ENCODE measurements at places on chromosomes 1 and 21.

- peak; percentile 35 for DNase-seq
These were observed 12.4 kb downstream of the RNF220 start for GRCh38 chr1:44417351-44418021.

DNA sequence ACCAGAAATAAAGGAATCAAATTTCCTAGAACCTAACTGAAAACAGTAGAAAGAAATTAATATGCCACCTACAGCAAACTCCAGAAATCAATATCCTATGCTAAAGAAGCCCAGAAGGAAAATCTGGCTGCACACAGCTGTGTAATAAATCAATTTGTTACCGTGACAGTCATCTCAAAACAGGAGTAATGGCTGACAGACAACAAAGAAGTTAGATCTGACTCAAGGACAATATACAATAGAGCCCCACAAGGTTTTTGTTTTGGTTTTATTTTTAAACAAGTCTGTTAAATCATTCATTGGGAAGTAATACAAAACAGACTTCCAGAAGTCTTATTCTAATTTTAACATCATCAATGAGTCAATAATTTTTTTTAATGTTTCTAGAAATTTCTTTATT lies 168.4 kb downstream of the RERE start:
- no peak for DNase-seq

DNA sequence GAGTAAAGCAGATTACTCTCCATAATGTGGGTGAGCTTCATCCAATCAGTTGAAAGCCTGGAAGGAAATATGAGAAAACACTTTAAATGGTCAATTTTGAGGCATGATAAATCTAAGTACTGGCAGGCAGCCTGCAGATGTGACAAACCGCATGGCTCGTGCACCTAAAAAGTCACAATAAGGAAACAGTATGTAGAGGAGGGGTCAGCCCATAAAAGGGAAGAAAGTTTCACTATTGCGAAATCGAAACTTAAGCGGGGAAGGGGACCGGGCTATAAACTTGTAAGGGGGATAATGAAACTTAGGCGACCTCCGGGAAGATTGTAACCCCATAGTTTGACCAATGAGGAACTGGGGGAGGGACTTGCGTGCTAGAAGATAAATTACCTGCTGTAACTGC lies 109.8 kb downstream of the PLPPR4 start:
- DNase-seq, result peak; percentile 22

- DNase-seq, result no peak
These were observed 40.4 kb upstream of the LRRN2 start for GRCh38 chr1:204725821-204726448.

GRCh38 chr1:55695552-55695951 lies 480.4 kb upstream of the USP24 start:
- DNase-seq, result no peak

DNA sequence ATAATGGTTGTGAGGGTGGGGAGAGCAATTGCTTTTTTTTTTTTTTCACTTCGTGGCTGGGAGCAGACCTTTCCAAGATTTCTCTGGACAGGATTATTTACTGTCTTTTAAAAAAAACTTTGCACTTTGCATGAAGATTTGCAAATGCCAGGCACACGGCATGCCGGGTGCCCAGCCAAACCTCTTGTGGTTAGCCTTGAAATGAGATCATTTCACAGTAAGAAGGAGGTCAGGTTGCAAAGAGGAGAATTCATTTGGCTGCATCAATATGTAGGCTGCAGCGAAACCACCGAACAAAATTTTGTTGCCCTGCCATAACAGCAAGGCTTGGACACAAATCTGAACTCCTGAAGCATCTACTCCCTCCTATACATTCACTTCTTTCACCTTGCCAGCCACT lies 36.5 kb upstream of the KCND3 start:
- DNase-seq, result no peak

- no peak for DNase-seq
These were observed 2.8 kb upstream of the EFCAB14 start for GRCh38 chr1:46721686-46722205.

GRCh38 chr1:41802532-41803501 lies 115.9 kb downstream of the HIVEP3 start:
- DNase-seq, result peak; percentile 97

DNA sequence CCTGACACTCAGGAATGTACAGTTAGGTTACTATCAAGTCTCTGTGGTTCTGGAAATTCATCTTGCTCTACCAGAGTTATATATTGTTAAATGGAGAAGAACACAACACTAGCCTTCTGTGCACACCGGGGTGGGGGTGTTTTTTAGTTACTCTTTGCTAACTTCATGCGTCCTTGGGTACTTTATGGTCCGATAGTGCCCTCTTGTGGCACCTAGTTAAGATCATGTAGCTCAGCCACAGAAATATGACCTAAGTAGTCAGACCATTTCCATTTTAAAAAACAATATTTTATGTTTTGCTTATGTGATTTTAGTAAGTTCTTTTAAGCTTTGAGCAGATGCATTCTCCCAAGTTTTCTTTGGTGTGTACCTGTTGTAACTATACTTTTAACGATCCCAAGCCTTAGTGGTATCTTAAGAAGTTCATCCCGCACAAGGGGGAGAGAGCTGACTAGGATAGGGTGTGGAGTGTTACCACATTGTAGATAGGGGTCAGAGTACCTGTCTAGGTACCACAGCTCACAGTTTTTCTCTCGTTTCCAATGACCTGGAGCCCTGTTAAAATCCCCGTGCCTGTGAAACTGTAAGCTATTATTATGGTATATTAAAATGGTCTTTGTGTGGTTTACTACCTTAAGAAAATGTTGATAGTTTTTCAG lies 20.6 kb upstream of the SH3D21 start:
- peak; percentile 78 for DNase-seq

DNA sequence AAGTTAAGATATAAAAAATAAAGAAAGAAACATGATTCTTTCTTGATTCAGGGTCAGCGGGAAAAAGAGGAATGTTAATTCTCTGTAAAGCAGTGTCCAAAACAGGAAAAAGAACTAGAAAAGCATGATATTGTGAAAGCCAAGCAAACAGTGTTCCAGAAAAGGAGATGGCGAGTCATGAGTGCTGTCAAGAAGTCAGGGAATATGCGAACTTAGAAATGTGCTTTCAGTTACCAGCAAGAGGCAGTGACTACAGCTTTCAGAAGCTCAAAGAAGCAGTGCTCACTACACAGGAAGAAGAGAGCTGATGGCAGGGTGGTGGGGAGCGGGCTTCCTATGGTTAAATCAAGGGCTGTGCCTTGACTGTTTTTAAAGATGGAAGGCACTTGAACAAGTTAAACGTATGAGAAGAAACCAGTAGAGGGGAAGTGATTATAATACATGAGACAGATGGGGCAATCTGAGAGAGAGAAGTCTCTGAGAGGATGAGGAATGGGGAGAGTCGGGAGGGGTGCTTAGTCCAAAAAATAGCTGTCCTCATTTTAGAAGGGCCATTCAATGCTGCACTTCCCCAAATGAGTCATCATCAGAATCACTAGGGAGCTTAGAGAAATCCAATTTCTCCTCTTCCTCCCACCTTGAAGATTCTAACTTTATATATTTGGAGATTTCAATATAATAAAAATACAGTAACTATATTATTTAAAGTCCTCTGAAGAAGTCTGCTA lies 90.4 kb downstream of the KCNK1 start:
- no peak for DNase-seq

GRCh38 chr1:17696417-17697301 lies 58.5 kb upstream of the ACTL8 start:
- no peak for DNase-seq

DNA sequence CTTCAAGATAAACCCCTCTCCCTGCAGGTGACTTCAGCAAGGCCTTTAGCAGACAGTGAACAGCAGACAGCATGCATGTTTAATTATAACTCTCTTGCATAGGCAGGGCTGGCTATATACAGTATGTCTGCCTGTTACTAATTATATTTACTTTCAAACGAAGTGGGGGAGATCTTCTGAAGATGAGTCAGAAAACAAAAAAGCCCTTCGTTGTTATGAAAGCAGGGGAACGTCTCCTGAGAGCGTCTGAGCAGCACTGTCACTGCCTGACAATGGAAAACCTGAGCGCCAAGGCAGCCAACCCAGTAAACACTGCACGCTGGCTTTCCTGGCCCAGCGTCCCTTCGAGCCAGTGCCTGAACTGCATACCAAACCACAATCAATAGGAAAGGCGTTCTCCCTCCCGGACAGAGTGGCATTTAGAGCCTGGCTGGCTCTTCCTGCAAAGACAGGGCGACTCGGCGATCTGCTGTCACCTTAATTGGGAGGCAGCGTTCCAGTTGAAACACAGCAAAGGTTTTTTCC lies 54.1 kb downstream of the TOMM20 start:
- no peak for DNase-seq

GRCh38 chr1:61638296-61638695 lies 86.6 kb downstream of the TM2D1 start:
- DNase-seq, result no peak

GRCh38 chr1:153288634-153289275 lies 24.0 kb downstream of the PGLYRP3 start:
- DNase-seq, result no peak

GRCh38 chr1:41950820-41951219 lies 32.1 kb upstream of the HIVEP3 start:
- DNase-seq, result no peak

DNA sequence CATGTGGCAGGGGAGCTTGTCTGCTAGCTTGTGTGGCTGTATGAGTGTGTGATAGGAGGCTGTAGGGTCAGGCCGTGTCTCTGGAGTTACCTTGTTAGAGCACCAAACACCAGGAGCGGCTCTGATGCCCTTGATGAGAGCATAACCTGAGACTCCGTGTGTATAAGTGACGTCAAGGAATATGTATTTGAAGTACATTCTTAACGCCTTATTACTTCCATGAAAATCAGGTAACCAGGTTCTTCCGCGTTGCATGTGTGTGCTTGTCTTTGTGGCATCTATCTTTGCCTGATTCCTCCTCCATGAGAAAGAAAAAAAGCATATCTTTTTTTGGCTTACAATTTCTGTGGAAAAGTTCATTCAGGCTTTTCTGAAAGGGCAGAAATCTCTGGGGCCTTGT lies 4.6 kb downstream of the OLFML3 start:
- no peak for DNase-seq

GRCh38 chr1:165545974-165546373 lies 2.2 kb downstream of the LRRC52 start:
- no peak for DNase-seq

GRCh38 chr1:74763807-74764206 lies 30.9 kb downstream of the TYW3 start:
- no peak for DNase-seq

GRCh38 chr1:156583821-156584622 lies 4.5 kb downstream of the TTC24 start:
- DNase-seq, result peak; percentile 86

GRCh38 chr1:20143734-20144565 lies 4.8 kb downstream of the PLA2G2F start:
- DNase-seq, result no peak
